ENCODE measurements at places on chromosomes 3 and 15.

DNA sequence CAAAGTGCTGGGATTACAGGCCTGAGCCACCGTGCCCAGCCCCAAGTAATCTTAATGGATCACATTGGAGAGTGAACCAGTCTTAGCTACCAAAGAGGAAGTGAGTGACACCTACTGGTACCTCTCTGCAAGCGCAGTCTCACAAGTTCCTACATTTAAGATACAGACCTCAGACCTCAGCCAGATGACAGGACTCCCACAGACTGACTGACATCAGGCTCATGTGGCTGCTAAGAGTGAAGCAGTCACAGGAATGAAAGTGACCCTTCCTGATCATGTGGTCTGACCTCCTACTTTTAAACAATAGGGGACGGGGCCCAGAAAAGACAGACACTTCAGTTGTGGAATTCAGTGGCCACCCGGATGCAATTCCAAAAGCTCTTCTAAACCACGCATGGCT lies 36.3 kb upstream of the GNB5 start:
- H3K4me3 ChIP-seq, result no peak overlapping the region
- H3K27ac ChIP-seq, result no peak overlapping the region
- peaks cover 1% of the 10 kb centered on the region for H3K27me3 ChIP-seq

GRCh38 chr15:80832686-80833085 lies 53.5 kb downstream of the CEMIP start:
- H3K4me1 ChIP-seq, result peaks cover 35% of the 10 kb centered on the region
- H3K36me3 ChIP-seq, result no peaks in the 10 kb centered on the region
- H3K4me3 ChIP-seq, result no peak overlapping the region
- peak; percentile 77 for DNase-seq

DNA sequence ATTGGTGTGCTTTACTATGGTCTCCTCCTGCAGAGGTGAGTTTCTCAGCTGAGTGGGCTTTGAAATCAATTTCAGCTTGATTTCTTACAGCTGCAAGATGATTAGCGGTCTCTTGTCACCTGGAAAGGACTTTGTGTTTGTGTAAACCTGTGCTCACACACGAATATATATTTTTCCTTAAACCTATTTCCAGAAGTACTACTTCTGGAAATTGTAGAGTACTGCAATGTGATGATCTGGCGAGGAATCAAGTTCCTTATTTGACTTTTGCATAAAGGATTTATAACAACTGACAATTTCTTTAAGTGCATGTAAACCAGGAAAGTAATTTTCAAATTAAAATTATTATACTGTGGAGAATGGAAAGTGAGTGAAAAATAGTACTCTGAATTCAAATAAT lies 2.1 kb downstream of the MCTP2 start:
- DNase-seq, result no peak
- H3K4me1 ChIP-seq, result no peaks in the 10 kb centered on the region
- H3K4me3 ChIP-seq, result no peak overlapping the region
- no peak overlapping the region for H3K27ac ChIP-seq
- no peaks in the 10 kb centered on the region for H3K36me3 ChIP-seq
- peaks cover 5% of the 10 kb centered on the region for H3K27me3 ChIP-seq

GRCh38 chr3:150414258-150414657 lies 6.2 kb downstream of the TSC22D2 start:
- no peak overlapping the region for H3K27ac ChIP-seq
- H3K27me3 ChIP-seq, result peaks cover 5% of the 10 kb centered on the region
- H3K36me3 ChIP-seq, result peaks cover 7% of the 10 kb centered on the region
- DNase-seq, result no peak
- peaks cover 24% of the 10 kb centered on the region for H3K4me1 ChIP-seq

DNA sequence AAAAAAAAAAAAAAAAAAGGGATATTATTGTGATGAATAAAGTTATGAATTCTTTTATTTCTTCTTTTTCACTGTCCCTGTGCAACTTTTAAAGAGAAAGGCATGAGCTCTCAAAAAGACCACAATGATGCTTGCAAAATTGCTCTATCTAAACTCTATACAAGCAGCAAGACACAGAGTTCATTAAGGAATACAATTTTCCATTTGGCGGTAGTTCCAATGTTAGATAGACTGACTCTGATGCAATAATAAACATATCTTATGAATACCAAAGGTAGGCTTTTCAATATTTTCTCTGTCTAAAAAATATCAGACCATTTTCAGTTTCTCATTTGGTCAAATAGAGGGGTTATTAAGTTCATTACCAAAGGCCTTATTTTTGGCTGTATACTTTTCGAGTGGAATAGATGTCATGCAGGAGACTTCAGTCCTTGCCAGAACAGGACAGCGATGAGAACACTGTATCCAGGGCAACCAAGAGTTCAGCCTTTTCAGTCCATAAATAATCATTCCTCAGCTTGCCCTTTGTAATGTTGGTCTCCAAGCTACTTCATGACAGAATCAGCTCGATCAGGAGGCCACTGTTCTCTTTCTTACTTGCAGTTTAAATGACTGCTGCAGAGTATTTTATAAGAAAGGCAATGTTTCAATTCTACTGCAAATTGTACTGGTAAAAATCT lies 162.9 kb upstream of the FAM3D start:
- H3K36me3 ChIP-seq, result no peaks in the 10 kb centered on the region
- no peak overlapping the region for H3K27ac ChIP-seq
- peaks cover 2% of the 10 kb centered on the region for H3K27me3 ChIP-seq
- H3K4me3 ChIP-seq, result no peak overlapping the region
- no peak for DNase-seq

- H3K36me3 ChIP-seq, result no peaks in the 10 kb centered on the region
- no peaks in the 10 kb centered on the region for H3K27me3 ChIP-seq
- H3K27ac ChIP-seq, result no peak overlapping the region
- DNase-seq, result no peak
- H3K4me1 ChIP-seq, result no peaks in the 10 kb centered on the region
Observed at GRCh38 chr3:24182756-24183155, 237.7 kb downstream of the NR1D2 start.

GRCh38 chr3:50542177-50543034 lies 25.1 kb downstream of the C3orf18 start:
- no peaks in the 10 kb centered on the region for H3K36me3 ChIP-seq
- peak; percentile 85 for DNase-seq
- H3K4me3 ChIP-seq, result no peak overlapping the region
- no peak overlapping the region for H3K27ac ChIP-seq
- no peaks in the 10 kb centered on the region for H3K4me1 ChIP-seq

- H3K36me3 ChIP-seq, result no peaks in the 10 kb centered on the region
- H3K27ac ChIP-seq, result peak overlapping the region; percentile 1
- peaks cover 43% of the 10 kb centered on the region for H3K27me3 ChIP-seq
- H3K4me3 ChIP-seq, result peak overlapping the region; percentile 96
Observed at GRCh38 chr15:67824197-67824968, 926 bp upstream of the SKOR1 start.

- H3K36me3 ChIP-seq, result no peaks in the 10 kb centered on the region
- no peak overlapping the region for H3K27ac ChIP-seq
- no peaks in the 10 kb centered on the region for H3K4me1 ChIP-seq
- H3K4me3 ChIP-seq, result no peak overlapping the region
- no peak for DNase-seq
- no peaks in the 10 kb centered on the region for H3K27me3 ChIP-seq
Observed at GRCh38 chr3:169410430-169410829, 253.1 kb downstream of the MECOM start.
